ENCODE measurements at places on chromosomes 7 and 10.

GRCh38 chr7:68434857-68435256 lies 1163.4 kb upstream of the AUTS2 start:
- DNase-seq = no peak

- DNase-seq = no peak
Observed at GRCh38 chr10:95308389-95309302, 17.8 kb upstream of the PDLIM1 start.

DNA sequence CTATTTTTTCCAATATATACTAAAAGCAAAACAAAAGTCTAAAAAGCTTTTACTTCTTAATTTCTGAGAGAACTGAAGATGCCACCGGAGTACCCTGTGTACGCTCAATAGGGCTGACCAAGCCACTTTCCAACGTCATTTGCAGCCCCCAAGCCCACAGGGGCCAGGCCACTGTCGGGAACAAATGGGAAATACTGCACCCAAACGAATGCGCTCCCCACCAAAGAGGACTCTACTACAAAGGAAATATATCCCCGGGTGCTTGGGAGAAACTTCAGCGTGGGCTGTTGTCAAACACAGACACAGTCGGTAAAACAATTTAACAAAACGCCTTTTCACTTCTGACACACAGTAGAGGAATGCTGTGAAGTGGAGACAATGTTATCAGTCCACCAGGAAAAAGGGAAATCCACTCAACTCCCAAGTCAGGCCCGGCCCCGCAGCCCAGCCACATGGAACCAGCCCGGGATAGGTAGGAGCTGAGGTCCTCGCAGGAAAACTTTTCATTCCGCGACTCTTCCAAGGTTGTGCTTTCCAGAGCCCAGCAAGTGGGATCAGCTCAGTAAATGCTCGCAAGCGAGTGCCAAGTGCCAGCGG lies 1.4 kb downstream of the PARD3 start:
- DNase-seq = no peak

GRCh38 chr10:103852856-103853255 lies 2.5 kb downstream of the SH3PXD2A start:
- DNase-seq = no peak

Measured in substantia nigra (tissue), 51 donors.